ENCODE measurements at places on chromosomes 1 and 21.

GRCh38 chr1:64001038-64001437 is 202.4 kb upstream of the UBE2U start:
- no peak for DNase-seq

GRCh38 chr1:98364544-98364943 is 297.0 kb upstream of the SNX7 start:
- no peak for DNase-seq

GRCh38 chr1:5120559-5120958 is 466.1 kb downstream of the AJAP1 start:
- no peak for DNase-seq

GRCh38 chr1:235952950-235953615 is 86.4 kb upstream of the LYST start:
- no peak for DNase-seq

DNA sequence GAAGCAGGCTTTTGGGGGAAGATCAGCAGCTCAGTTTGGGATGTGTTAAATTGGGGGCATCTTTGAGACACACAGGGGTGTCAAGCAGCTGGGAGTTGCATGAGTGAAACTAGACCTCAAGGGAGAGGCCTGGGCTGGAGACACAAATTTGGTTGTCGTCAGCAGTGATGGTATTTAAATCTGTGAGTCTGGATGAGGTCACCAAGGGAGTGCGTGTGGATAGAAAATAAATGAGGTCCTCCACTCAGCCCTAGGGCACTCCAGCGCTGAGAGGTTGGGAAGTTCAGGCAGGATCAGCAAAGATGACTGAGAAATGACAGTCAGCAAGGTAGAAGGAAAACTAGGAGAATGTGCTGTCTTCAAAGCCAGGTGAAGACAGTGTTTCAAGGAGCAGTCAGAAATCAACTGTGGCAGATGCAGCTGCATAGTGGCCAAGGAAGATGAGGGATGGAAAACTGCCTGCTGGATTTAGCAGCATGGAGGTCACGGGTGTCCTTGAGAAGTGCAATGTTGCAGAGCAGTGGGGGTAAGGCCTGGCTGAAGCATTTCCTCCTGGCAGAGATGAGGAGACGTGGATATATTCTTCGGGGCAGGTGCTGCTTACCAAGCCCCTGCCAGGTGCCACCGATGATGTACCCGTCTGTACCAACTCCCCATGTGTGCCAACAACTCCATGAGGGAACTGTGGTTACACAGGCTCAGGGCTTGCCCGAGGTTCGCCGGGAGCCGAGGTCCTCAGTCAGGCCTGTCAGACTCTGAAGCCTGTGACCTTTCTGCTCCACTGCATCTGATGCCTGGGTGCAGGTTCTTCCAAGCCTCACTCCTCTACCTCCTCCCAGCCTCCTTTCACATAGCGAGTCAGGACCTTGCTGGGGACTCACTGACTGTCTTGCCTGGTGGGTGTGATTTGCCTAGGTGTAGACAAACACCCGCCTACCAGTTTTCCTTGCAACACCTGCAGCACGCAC is 11.3 kb downstream of the MAP7D1 start:
- DNase-seq, result peak; percentile 76

- no peak for DNase-seq
Observed at GRCh38 chr1:15696956-15697521, 12.9 kb downstream of the PLEKHM2 start.

DNA sequence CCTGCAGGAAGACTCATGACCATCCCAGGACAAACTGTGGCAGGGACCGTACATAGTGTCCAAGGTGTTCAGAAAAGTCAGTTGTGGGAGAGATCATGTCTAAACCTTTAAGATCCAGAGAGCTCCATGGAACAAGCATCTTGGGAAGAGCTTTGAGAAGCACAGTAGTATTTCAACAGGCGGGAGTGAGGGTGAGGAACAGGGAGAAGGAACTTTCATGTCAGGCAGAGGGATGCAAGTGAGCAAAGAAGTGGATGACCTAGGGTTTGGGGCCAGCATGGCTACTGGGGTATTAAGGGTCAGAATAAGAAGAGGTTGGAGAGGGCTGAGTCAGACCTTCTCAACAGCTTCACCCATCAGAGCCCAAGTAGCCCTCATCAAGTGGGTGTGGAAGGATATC is 147.9 kb upstream of the ETV3 start:
- no peak for DNase-seq

GRCh38 chr1:112855152-112855828 is 100.7 kb downstream of the SLC16A1 start:
- DNase-seq, result peak; percentile 58

GRCh38 chr1:11245904-11246719 is 16.2 kb downstream of the MTOR start:
- no peak for DNase-seq

GRCh38 chr1:95034506-95034905 is 38.2 kb downstream of the ALG14 start:
- DNase-seq, result no peak

- peak; percentile 65 for DNase-seq
Observed at GRCh38 chr1:28056129-28056925, 32.1 kb downstream of the EYA3 start.

- no peak for DNase-seq
Observed at GRCh38 chr1:66359815-66360214, 174.1 kb upstream of the SGIP1 start.

GRCh38 chr1:11027316-11027715 is 14.9 kb downstream of the TARDBP start:
- DNase-seq, result no peak

DNA sequence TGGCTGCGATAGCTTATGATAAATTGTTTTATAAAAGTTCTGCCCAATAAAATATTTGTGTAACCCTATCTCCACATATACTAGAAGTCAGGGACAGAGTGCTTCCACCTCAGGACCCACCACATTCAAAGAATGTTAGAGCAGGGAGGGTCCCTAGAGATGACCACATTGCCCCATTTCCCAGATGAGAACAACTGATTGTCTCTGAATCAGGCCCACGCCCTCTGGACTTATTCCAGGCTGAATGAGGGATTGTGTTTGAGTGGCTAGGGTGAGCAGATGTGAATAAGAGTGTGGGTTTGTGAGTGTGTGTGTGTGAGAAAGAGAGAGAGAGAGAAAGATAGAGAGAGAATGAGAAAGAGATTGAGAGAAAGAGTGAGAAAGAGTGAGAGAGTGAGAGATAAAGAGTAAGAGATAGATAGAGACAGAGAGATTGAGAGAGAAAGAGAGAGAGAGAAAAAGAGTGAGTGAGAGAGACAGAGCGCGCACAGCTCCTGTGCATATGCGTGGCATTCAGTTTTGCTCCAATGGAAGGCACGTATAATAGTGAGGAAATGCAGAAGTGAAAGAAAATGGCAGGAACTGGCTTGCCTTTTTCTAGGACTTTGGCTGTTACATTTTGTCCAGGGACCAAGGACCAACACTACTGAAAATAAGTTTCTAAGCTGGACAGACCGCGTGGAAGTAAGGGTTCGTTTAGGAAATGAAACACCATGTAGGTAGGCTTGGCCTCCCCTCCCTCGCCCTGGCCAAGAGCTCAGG is 94.1 kb downstream of the ABCA4 start:
- DNase-seq, result no peak

- peak; percentile 66 for DNase-seq
Observed at GRCh38 chr1:54604572-54605370, 18.6 kb downstream of the FAM151A start.

DNA sequence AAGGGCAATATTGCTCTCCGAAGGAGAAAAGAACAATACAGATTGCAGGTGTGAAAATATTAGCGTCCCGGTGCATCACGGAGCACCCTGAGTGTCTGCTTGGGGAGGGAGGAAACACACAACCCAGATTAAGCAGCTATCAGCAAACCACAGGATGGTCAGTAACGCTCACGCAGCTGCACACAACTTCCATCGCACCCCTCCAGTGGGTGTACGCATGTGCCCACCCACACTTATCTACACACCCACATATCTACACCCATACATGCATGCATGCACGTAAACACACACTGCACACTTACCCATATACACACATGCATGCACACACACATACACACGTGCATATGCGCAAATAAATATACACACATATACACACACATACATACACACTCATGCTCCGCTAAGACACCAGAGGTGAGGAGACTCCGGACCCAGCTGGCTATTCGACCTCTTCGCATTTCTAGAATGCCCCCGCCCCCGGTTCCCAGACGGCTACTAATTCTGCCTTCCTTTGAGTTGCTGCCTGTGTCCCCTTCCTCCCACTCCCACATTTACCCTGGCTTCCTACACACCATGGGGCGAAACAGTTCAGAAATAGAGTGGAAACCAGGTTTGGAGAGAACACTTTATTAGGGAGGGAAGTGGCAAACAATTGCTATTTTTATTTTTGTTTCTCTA is 26.2 kb downstream of the ITPKB start:
- no peak for DNase-seq

DNA sequence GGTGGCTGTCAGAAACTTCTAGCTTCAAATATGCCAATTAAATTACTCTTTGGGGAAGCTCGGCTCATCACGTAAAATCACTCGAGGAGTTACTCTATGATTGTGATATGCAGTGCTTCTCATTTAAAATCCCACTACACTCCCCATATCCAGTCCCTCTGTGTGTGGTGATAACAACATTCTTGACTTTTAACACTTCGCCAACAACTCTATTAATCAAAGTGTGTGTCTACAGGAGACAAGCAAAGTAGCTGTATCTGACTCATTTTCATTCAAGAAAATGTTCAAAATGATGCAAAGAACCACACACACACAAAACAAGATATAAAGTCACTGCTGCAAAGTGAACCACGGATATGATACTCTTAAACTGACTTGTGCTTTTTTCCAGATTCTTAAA is 341.3 kb downstream of the DSCAM start:
- DNase-seq, result no peak

- DNase-seq, result peak; percentile 86
Observed at GRCh38 chr1:47894410-47895278, 102.5 kb downstream of the TRABD2B start.

- peak; percentile 43 for DNase-seq
Observed at GRCh38 chr1:205939690-205940330, 3.4 kb downstream of the SLC26A9 start.

DNA sequence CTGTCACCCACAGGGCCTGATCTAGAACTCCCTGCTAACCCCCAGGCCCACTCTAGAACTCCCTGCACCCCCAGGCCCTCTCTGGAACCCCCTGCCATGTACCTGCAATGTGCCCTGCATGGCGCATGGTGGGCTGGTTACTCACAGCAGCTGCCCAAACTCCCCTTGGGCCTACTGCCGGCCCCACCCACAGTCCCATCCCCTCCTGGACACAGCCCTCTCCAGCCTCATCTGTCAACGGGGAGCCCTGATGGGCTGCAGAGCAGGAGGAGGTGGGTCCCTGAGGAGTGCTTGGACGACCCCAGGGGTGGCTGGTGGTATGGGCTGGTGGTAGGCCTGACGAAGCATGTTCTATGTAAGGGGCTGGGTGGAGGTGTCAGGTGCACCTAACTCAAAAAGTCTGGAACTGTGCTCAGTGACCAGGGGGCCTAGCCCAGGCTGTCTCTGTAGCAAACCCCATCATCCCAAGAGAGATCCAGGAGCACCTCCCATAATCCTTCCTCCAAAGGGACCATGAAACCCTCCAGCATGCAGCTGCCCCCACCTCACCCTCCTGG is 19.0 kb upstream of the PRSS38 start:
- DNase-seq, result no peak

GRCh38 chr1:221563476-221563921 is 178.4 kb downstream of the DUSP10 start:
- DNase-seq, result no peak

All from bronchial epithelial cell (primary cell).